Immature natural killer cell (primary cell): ENCODE measurements at places on chromosomes 2 and 18. TPM values are rescaled to one million over a fixed set of nuclear protein-coding genes. Genes with fewer than 3 reads are reported as not detected.
A peak's percentile ranks its signal among the peaks of the same experiment; 100 is the strongest.

- no peaks in the 10 kb centered on the region for H3K4me1 ChIP-seq
- DNase-seq = no peak
- no peaks in the 10 kb centered on the region for H3K27me3 ChIP-seq
- H3K36me3 ChIP-seq = no peaks in the 10 kb centered on the region
- no peak overlapping the region for H3K4me3 ChIP-seq
These were observed 639.7 kb downstream of the NR4A2 start for GRCh38 chr2:155692856-155693255.

DNA sequence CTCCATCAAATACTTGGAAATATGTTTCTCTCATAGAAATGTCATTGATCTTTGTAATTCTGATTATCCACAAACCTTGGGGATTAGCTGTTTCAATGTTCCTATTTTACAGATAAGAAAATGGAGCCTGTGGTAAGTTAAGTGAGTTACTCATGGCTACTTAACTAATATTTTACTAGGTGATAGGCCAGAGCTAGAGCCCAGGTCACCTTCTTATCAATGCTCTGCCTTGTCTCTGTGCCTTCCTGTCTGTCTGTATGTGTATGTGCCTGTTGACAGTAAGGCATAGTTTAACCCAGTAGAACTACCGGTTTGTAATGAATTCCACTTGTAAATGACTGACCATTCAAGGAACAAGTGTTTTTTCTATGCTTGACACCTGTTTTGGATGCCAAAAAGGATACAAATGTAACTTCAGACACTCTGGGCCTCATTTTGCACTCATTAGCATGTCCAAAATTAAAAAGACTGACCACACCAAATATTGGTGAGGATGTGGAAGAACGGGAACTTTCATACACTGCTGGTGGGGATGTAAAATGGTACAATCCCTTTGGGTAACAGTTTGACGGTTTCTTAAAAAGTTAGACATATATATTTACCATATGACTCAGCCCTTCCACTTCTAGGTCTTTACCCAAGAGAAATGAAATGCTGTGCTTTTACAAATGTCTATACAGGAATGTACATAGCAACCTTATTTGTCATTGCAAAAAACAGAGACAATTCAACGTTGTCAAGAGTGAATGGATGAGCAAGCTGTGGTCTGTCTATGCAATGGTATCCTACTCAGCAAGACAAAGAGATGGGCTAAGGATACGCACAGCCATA, 19.6 kb upstream of the IL1A start:
- no peaks in the 10 kb centered on the region for H3K4me1 ChIP-seq
- H3K4me3 ChIP-seq = no peak overlapping the region
- H3K27ac ChIP-seq = no peak overlapping the region
- no peak for DNase-seq

GRCh38 chr2:240557101-240557751, 562 bp downstream of the ANKMY1 start:
- peaks cover 45% of the 10 kb centered on the region for H3K4me1 ChIP-seq
- no peak for DNase-seq
- H3K4me3 ChIP-seq = peak overlapping the region; percentile 22

GRCh38 chr2:234593636-234594035, 96.8 kb upstream of the ARL4C start:
- H3K4me1 ChIP-seq = no peaks in the 10 kb centered on the region
- H3K27ac ChIP-seq = no peak overlapping the region
- no peak overlapping the region for H3K4me3 ChIP-seq
- DNase-seq = no peak

- H3K4me3 ChIP-seq = no peak overlapping the region
- no peaks in the 10 kb centered on the region for H3K36me3 ChIP-seq
- no peak overlapping the region for H3K27ac ChIP-seq
- H3K27me3 ChIP-seq = peaks cover 10% of the 10 kb centered on the region
- H3K4me1 ChIP-seq = no peaks in the 10 kb centered on the region
- no peak for DNase-seq
These were observed 196.1 kb upstream of the CTAGE1 start for GRCh38 chr18:22613788-22614187.

- peaks cover 2% of the 10 kb centered on the region for H3K36me3 ChIP-seq
- H3K4me1 ChIP-seq = peaks cover 63% of the 10 kb centered on the region
- peaks cover 1% of the 10 kb centered on the region for H3K27me3 ChIP-seq
These were observed 50.2 kb downstream of the SPP2 start for GRCh38 chr2:234100686-234101085.

DNA sequence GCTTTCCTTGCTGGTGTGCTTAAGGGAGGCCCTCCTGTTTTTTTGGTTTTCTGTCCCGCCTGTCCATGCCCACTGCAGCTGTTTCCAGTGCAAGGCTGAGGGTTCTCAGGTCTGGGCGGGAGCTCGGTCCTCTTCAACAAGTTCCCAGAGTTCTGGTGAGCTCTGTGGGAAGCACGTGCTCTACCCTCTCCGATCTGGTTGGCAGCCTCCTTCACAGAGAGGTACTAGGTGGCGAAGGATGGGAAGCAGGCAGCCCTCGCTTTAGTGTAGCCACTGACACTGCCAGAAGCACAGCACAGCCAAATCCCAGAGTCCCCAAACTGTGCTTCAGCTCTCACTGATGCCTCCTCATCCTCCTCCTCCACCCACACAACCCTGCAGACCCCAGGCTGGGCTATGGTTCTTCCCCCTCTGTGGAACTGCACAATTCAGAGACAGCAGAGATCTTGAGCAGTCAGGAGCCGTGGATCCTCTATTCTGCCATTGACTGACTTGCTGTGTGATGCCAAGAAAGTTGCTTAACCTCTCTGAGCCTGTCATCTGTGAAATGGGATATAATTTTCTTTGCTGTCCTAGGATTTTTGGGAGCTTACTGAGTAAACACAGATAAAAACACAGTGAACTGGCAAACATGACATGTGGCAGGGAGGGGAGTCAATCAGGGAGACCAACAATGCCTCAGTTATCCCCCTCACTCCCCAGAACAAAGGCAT, 157.3 kb downstream of the MSH2 start:
- H3K27me3 ChIP-seq = peaks cover 2% of the 10 kb centered on the region
- H3K4me3 ChIP-seq = no peak overlapping the region
- no peak for DNase-seq
- no peak overlapping the region for H3K27ac ChIP-seq
- H3K36me3 ChIP-seq = no peaks in the 10 kb centered on the region
- no peaks in the 10 kb centered on the region for H3K4me1 ChIP-seq

- DNase-seq = no peak
- peaks cover 4% of the 10 kb centered on the region for H3K27me3 ChIP-seq
- peaks cover 14% of the 10 kb centered on the region for H3K4me1 ChIP-seq
- no peaks in the 10 kb centered on the region for H3K36me3 ChIP-seq
- peak overlapping the region; percentile 15 for H3K4me3 ChIP-seq
These were observed 88.5 kb downstream of the RBBP8 start for GRCh38 chr18:23021623-23022022.

GRCh38 chr2:37552339-37552738, 119.1 kb downstream of the CDC42EP3 start:
- DNase-seq = no peak
- H3K27me3 ChIP-seq = peaks cover 2% of the 10 kb centered on the region
- peaks cover 16% of the 10 kb centered on the region for H3K4me1 ChIP-seq

DNA sequence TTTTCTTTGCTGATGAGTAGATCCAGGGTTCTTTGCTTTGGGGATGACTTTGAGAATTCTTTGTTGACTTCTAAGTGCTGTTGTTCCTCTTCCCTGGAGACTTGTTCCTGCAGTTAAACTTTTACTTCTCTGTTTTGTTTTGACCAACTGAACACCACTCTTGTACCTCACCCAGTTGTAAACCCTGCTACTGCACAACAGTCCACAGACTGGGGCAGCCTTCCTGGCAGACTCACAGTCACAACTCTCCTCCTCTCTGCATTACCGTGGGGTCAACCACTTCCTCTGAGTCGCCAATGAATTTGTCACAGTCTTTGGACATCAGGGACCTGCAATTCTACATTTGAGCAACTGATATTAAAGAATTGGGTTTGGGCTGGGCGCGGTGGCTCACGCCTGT, 3.8 kb upstream of the SLC8A1 start:
- peaks cover 7% of the 10 kb centered on the region for H3K4me1 ChIP-seq
- H3K27ac ChIP-seq = no peak overlapping the region
- peaks cover 7% of the 10 kb centered on the region for H3K27me3 ChIP-seq
- no peak for DNase-seq
- H3K36me3 ChIP-seq = no peaks in the 10 kb centered on the region
- H3K4me3 ChIP-seq = no peak overlapping the region

GRCh38 chr2:208999911-209000310, 423.9 kb upstream of the MAP2 start:
- peaks cover 3% of the 10 kb centered on the region for H3K27me3 ChIP-seq
- no peak for DNase-seq
- peaks cover 3% of the 10 kb centered on the region for H3K36me3 ChIP-seq
- no peaks in the 10 kb centered on the region for H3K4me1 ChIP-seq
- no peak overlapping the region for H3K27ac ChIP-seq

DNA sequence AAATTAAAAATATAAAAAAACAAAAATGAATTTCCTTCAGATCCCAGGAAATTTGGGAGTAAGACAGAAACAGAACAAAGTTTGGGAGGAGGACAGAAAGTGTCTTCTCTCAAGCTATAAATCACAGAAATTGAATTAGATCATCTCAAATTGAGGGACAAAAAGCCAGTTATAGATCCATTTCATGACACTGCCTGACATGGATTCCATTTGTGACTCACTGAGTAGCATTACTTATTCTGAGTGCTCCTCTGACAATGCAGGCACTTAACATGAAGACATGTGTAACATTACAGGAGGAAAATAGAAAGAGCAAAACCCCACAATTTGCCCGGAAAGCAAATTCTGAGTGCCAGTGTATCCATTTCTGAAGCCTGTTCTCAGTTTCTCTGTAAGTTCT, 63.9 kb upstream of the CREB1 start:
- H3K27ac ChIP-seq = no peak overlapping the region
- peaks cover 40% of the 10 kb centered on the region for H3K4me1 ChIP-seq
- no peak overlapping the region for H3K4me3 ChIP-seq
- H3K36me3 ChIP-seq = no peaks in the 10 kb centered on the region
- no peaks in the 10 kb centered on the region for H3K27me3 ChIP-seq

DNA sequence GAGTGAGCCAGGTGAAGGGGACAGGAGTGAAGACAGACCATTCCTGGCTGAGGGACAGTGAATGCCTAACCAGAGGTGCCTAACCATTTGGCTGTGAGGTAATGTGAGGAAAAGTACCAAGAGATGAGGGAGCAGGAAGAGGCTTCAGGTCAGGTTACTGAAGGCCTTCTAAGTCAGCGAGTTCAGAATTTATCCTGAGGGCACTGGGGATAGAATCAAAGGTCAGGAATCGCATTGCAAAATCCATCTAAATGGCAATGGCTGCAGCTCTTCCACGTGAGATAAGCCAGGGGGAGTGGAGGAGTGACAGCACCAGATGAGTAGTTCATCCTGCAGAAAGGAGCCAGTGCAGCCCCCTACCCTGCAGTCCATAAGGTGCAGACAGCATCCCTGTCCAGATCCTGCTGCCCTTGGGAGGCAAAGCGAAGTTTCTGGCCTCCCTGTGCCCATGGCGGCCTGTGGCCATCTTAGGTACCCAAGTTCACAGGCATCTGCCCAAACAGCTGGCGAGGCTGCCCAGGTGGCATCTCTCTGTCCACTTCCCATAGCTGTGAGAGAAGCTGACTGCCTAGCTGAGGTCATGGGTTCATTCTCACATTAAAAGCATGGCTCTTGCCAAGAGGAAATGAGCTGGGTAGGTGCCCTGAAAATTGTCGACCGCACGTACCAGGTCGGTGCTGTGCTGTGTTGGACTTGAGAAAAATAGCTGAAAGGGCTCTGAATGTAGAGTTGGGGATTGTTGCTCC, 49.5 kb downstream of the CYP27C1 start:
- H3K4me1 ChIP-seq = no peaks in the 10 kb centered on the region
- DNase-seq = no peak
- no peak overlapping the region for H3K4me3 ChIP-seq
- peaks cover 4% of the 10 kb centered on the region for H3K27me3 ChIP-seq
- no peak overlapping the region for H3K27ac ChIP-seq

- DNase-seq = no peak
- no peak overlapping the region for H3K4me3 ChIP-seq
- H3K36me3 ChIP-seq = no peaks in the 10 kb centered on the region
- no peak overlapping the region for H3K27ac ChIP-seq
- H3K27me3 ChIP-seq = peaks cover 9% of the 10 kb centered on the region
- H3K4me1 ChIP-seq = no peaks in the 10 kb centered on the region
These were observed 20.5 kb downstream of the IL36A start for GRCh38 chr2:113025737-113026136.

DNA sequence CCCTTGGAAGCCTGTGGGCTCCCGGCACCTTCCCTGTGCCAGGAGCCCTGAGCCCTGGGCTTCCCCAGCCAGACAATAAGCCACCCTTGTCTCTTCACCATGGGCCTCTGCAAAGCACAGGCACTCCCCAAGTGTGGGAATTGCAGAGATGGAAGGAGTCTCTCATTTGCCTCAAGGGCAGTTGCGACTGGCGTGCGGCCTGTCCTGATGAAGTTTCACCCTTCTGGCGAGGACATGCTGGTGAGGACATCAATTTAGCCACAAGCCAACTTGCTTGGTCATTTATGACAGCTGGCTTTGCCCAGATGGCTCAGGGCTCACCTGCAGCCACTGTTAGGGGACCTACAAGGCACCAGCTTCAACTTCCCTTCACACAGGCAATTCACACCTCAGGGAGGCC, 180.2 kb downstream of the ANAPC1 start:
- H3K4me3 ChIP-seq = no peak overlapping the region
- no peak overlapping the region for H3K27ac ChIP-seq
- no peak for DNase-seq

DNA sequence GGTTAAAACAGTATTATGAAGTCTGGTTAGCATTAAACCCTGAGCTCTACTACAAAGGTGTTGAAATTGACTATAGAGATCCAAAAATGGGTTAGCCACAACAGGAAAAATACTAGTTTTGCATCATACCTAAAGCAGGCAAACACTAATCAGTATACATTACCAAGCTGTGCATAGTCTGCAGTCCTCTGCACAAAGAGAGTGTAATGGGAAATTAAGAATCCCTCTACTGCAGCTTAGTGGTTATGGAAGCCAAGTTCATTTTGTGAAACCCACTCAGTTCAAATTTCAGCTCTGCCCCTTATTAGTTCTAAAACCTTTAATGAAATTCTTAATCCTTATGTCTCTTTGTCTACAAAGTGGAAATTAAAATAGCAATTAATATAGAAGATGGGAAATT, 192.1 kb downstream of the MBD2 start:
- H3K27me3 ChIP-seq = no peaks in the 10 kb centered on the region
- no peak overlapping the region for H3K4me3 ChIP-seq
- no peak overlapping the region for H3K27ac ChIP-seq
- DNase-seq = no peak

GRCh38 chr2:179373816-179374215, 109.2 kb upstream of the SESTD1 start:
- H3K27me3 ChIP-seq = peaks cover 2% of the 10 kb centered on the region
- H3K36me3 ChIP-seq = no peaks in the 10 kb centered on the region
- no peaks in the 10 kb centered on the region for H3K4me1 ChIP-seq
- H3K4me3 ChIP-seq = no peak overlapping the region
- no peak overlapping the region for H3K27ac ChIP-seq

- H3K36me3 ChIP-seq = no peaks in the 10 kb centered on the region
- peaks cover 16% of the 10 kb centered on the region for H3K4me1 ChIP-seq
- H3K4me3 ChIP-seq = peak overlapping the region; percentile 89
These were observed 15.6 kb upstream of the PSD4 start for GRCh38 chr2:113157897-113158753.

Gene AMER3
- polyA plus RNA-seq = not detected

Gene RGPD5
- 1.5 TPM for polyA plus RNA-seq

Gene KCNS3
- not detected for polyA plus RNA-seq

Gene PSMD1
- polyA plus RNA-seq = 35.1 TPM

Gene MEMO1
- polyA plus RNA-seq = 35.6 TPM

Gene VWA3B
- not detected for polyA plus RNA-seq

Gene NCOA1
- 21.2 TPM for polyA plus RNA-seq

Gene ARL6IP6
- 22.3 TPM for polyA plus RNA-seq

Gene CIDEA
- polyA plus RNA-seq = not detected

Gene NR4A2
- polyA plus RNA-seq = 21.0 TPM

Gene SERTAD2
- 4.7 TPM for polyA plus RNA-seq

Gene CYP27A1
- polyA plus RNA-seq = 0.34 TPM

Gene TEKT4
- not detected for polyA plus RNA-seq

Gene INHA
- polyA plus RNA-seq = not detected

Gene LONRF2
- not detected for polyA plus RNA-seq

Gene RNF144A
- polyA plus RNA-seq = 7.7 TPM
